DMS53 (cell line): ENCODE measurements at places on chromosomes 16 and 17.

GRCh38 chr17:5000237-5000639 is 2.5 kb downstream of the KIF1C start:
- no peak for DNase-seq

GRCh38 chr16:88671806-88672205 is 8.9 kb upstream of the MVD start:
- DNase-seq, result no peak

- no peak for DNase-seq
These were observed 16.9 kb downstream of the GLIS2 start for GRCh38 chr16:4332623-4333307.

- DNase-seq, result no peak
These were observed 5.2 kb upstream of the ATP6V0A1 start for GRCh38 chr17:42453439-42453838.

GRCh38 chr17:49565948-49566491 is 9.7 kb upstream of the NXPH3 start:
- peak; percentile 84 for DNase-seq

DNA sequence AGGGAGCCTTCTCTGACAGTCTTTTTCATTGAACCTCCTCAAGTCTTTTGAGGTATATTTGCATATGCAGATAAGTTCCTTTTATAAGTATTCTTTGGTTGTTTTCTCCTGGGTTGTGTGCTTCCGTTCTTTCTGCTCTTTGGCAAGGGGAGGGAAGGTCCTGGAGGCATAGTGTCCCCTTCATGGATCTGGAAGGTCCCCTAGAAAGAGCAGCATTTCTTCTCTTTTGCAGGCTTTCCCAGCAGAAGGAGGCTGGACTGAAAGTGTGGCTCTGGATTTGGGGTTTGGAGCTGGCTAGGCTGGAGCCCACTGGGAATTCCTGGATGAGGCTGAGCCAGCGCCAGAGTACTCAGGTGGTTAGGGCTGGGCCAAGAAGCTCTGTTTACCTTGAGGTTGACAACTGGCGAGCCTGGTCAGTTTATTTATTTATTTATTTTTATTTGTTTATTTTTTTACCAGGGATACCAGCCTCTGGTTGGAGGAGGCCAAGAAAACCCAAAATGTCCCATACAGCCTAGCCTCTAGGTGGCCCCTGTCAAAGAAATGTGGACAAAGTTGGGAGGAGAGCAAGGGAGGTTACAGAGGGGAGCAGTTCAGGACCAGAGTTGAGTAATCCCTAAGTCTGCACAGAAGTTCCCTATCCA is 5.4 kb upstream of the TOP2A start:
- DNase-seq, result peak; percentile 43

- peak; percentile 41 for DNase-seq
These were observed 55.3 kb downstream of the WDR45B start for GRCh38 chr17:82592767-82593589.

DNA sequence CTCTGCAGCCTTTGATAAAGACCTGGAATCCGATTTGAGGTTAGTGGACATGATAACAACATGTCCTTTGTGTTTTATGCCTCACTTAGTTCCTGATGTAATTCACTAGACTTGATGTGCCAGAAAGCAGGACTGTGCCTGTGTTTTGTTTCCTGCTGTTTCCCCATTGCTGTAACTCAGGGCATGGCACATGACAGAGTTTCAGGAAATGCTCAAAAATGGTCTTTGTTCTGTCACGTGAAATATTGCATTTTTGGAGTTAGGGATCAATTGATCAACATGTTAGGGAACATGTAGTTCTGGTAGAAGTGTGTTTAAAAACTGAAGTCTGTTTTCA is 32.8 kb downstream of the DHX38 start:
- no peak for DNase-seq

GRCh38 chr17:9024497-9024896 is 3.2 kb downstream of the NTN1 start:
- no peak for DNase-seq

DNA sequence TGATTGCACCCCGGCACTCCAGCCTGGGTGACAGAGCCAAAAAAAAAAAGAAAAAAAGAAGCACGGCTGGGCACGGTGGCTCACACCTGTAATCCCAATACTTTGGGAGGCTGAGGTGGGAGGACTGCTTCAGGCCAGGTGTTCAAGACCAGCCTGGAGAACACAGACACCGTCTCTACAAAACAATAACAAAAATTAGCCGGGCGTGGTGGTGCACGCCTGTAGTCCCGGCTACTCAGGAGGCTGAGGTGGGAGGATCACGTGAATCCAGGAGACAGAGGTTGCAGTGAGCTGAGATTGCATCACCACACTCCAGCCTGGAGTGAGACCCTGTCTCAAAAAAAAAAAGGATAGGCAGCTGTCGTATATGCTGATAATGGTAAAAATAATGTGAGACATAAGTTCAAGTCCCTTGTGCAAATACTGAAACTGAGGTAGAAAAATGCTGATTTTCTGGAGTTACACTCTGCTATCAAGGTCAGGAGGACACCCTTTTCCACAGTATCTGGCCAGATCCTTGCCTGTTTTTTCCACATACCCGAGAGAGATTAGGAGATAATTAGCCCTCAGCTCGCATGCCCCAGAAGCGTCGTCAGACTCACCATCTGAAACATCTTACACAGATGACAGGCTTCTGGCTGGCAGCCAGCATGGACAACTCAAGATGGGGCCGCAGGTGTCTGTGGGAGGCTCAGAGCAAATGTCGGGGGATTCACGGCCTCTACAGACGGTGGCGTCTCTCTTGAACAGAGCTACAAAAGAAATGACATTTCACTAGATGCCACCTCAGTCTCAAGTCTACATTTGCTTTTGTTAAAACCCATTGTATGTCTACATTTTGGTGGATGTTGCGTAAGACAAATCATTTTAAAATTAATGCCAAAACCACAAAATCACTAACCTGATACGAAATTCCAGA is 36.8 kb downstream of the WDR45B start:
- peak; percentile 30 for DNase-seq

DNA sequence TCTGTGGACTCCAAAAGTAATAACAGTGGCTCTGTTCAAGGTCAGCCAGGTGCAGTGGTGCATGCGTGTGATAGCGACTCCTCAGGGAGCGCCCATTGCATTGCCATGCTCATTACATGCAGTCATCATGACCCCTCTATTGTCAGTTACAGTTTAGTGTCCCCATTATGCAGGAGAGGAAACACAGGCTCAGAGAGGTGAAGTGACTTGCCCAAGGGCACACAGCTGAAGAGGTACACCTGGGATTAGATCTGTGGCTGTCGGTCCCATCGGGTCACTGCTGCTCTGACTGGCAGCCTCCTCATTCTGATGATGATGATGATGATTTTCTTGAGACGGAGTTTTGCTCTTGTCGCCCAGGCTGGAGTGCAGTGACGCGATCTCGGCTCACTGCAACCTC is 7.6 kb downstream of the LAT start:
- no peak for DNase-seq

GRCh38 chr16:20049831-20050230 is 23.9 kb downstream of the GPR139 start:
- peak; percentile 42 for DNase-seq

DNA sequence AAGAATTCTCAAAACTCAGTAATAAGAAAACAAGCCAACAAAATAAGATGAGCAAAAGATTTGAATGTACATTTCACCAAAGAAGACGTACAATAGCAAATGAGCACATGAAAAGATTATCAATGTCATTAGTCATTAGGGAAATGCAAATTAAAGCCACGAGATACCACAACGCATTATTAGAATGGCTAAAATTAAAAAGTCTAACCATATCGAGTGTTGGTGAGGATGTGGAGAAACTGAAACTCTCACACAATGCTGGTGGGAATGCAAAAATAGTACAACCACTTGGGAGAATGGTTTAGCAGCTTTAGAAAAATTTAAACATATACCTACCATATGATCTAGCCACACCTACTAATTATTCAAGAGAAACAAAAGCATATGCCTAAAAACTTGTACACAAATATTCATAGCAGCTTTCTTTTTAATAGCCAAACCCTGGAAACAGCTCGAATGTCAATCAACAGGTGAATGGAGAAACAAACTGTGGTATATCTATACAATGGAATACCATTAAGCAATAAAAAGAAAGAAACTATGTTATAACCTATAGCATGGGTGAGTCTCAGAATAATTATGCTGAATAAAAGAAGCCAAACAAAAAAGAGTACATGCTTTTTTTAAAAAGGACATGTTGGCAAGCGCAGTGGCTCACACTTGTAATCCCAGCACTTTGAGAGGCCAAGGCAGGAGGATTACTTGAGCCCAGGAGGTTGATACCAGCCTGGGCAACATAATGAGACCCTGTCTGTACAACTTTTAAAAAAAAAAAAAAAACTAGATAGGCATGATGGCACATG is 103.6 kb downstream of the LITAF start:
- no peak for DNase-seq

DNA sequence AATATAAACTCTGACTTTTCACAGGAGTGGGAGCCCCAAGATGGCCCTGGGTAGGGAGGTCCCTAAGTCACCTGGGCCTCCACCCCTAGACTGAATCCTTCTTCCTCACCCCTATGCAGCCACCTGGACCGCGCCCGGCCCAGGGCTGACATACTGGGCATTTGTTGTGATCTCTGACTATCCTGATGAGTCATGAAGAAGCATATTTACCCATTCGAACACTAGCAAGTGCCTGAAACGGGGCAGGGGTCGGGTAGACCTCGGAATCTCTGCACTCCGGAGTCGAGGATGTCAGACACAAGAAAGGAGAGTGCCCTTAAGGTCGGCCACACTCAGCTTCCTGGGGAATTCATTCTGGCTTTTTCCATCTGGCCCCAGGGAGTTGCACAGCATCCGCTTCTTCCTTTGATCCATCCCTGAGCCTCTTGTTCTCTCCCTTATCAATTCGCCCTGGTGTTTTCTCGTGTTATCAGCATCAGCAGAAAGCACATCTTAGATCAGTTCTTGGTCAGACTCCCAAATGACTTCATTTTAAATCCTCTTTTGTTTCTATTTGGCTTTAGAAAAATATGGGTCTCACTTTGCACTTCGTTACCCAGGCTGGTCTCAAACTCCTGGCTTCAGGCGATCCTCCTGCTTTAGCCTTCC is 10.4 kb downstream of the METTL22 start:
- DNase-seq, result no peak

GRCh38 chr16:12349936-12350850 is 373.7 kb downstream of the SNX29 start:
- no peak for DNase-seq

DNA sequence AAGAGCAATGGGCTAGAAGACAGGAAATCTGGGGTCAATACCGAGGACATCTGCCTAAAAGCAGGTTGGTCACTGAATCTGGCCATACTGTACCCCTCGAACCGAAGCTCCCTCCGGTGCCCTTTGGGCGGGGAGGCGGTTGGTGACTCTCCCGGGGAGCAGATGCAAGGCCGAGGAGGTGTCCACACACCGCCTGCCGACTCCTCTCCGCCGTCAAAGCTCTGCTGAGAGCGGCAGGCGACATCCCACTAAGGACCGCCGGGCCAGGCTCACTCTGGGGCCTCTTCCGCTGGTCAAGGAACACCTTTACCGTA is 458 bp downstream of the ZNF200 start:
- DNase-seq, result no peak

GRCh38 chr17:77058016-77058415 is 82.8 kb upstream of the SEC14L1 start:
- DNase-seq, result no peak

DNA sequence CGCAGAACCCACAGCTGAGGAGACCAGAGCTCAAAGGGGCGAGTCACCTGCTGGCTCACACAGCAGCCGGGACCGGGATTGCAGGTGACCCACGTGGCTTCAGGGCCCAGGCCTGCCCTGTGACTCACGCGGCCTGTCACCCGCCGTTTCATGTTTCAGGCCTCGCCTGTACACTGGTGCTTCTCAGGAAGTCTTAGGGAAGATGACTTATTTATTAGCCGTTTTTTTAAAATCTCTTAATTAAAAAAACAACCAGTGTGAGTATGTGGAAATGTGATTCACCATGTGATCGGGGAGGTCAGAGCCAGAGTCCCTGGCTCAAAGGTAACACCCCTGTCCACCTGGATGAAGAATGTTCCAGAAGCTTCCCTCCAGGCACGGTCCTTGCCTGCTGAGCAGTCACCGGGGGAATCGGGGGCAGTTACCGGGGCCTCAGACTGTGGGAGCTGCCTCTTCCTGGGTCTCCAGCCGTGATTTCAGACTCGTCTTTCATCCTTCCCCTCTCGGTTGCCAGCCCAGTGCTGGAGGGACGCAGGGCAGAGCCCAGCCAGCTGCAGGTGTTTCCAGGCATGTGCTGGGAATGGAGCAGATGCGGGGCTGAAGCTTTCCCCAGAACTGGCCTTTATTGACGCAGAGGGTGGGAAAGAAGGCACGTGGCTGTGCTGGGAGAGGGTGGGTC is 49.3 kb downstream of the CMIP start:
- peak; percentile 63 for DNase-seq

DNA sequence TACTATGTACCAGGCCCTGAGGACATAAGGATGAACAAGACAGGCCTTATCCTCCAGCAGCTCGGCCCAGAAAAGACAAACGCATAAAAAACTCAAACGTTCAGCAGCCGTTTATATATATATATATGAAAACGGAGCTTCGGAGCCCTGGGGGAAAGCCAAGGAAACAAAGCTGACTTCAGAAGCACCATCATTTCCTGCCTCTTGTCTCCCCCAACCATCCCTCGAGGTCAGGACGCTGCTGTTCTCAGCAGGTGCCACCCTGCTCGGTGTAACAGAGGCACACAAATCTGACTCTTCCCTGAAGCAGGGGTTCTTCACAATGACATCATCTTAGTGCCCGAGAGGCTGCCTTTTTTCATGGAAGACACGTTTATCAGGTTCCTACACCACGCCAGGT is 146.9 kb downstream of the ZNF423 start:
- DNase-seq, result no peak

- DNase-seq, result peak; percentile 45
These were observed 59.6 kb downstream of the MAP2K6 start for GRCh38 chr17:69473841-69474831.

- no peak for DNase-seq
These were observed 162.2 kb upstream of the ZNF267 start for GRCh38 chr16:31711344-31711845.

GRCh38 chr17:6539871-6540270 is 16.5 kb downstream of the PITPNM3 start:
- no peak for DNase-seq

DNA sequence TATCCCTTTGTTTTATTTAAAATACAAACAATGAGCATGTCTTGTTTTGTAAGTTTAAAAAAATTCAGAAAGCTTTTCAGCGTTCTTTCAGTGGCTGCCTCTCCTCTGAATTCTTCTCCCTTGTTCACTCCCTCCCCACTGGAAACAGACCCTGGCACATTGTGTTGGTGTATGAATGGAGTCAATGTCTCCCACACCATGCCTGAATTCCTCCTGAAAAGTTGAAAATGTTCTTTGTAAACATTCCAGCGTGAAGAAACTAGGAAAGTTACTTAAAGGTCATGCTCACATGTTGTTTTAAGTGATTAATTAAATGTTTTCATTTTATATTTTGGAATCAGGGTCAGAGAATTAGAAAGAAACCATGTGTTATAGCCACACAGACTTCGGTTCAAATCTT is 136.9 kb upstream of the DYNLRB2 start:
- no peak for DNase-seq

GRCh38 chr16:81928271-81928918 is 82.9 kb downstream of the SDR42E1 start:
- DNase-seq, result no peak

GRCh38 chr17:36504156-36504545 is 17.7 kb downstream of the ZNHIT3 start:
- no peak for DNase-seq

- no peak for DNase-seq
These were observed 137.7 kb downstream of the TMEM132E start for GRCh38 chr17:34717092-34717491.
